ENCODE measurements at places on chromosomes 11 and 22.
A peak's percentile ranks its signal among the peaks of the same experiment; 100 is the strongest.

DNA sequence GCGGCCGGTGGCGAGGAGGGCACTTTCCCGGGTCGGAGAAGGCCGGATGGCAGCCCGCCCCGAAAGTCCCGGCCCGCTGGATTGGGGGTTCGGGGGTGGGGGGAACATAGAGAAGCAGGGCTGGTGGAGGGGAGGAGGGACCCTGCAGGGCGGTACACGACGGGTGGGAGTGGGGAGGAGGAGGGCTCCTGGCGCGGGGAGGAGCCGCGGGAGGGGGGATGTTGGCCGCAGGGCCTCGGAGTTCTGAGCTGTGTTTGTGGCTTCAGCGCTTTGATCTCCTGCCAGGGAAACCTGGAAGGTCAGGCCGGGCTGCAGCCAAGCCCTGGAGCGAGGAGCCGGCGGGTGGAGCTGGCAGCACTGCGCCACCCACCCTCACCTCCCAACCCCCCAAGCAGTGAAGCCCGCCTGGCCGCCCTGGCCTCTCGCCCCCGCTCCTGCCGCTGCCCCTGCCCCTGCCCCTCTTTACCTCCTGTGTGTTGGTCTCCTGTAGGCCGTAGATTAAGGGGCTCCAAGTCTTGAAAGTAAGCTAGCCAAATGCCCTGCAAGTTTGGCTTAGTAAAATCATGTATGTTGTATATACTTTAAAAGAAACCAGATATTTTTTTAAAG lies 30.9 kb downstream of the C22orf31 start:
- DNase-seq, result peak; percentile 71

GRCh38 chr11:65427691-65428577 lies 5.3 kb downstream of the NEAT1 start:
- DNase-seq, result peak; percentile 66

DNA sequence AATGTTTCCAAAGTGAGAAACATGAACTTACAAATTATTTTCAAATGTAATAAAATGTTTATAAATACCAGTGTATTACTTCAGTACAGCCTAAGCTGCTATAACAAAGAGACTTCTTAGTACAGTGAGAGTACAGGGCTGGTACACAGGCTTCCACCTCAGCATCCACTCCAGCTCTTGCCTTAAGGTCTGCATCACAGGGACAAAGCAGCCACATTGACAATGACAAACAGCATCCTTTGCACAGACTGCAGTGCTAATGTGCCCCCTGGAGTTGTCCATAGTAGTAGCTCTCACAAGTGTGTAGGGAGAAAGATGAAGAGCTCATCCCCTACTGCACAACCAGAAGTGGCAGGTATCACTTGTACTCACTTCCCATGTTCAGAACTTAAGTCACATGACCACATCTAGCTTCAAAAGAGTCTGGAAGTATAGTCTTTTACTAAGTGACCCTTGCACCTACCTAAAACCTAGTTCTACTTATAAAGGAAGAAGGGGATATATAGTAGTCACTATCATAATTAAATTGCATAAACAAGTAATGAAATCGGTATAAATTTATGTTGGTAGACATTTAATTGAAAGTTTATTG lies 10.7 kb upstream of the LIPT2 start:
- no peak for DNase-seq

GRCh38 chr11:2130881-2131352 lies 8.3 kb downstream of the IGF2 start:
- DNase-seq, result no peak

GRCh38 chr11:10943968-10944367 lies 86.1 kb upstream of the ZBED5 start:
- no peak for DNase-seq

GRCh38 chr11:76771446-76772099 lies 11.6 kb upstream of the TSKU start:
- no peak for DNase-seq

DNA sequence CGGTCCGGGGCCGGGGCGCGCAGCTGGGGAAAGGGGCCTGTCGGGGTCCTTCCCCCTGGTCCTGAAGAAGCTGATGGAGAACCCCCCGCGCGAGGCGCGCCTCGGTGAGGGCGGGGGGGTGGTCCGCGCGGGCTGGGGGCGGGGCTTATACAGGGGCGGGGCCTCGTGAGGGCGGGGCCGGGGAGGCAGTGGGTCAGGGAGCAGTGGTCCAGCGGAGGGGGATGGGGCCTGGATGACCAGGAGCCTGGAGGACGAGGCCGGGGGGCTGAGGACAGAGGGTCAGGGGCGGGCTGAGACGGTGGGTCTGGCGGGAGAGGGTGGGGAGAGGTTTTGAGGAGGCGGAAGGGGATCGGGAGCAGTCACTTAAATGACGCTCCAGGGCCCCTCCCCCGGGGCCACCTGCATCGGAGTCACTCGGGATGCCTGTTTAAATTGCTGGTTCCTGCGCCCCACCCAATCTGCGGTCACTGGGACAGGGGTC lies 396 bp downstream of the TEF start:
- DNase-seq, result peak; percentile 57

GRCh38 chr11:73622926-73623593 lies 23.3 kb upstream of the PLEKHB1 start:
- peak; percentile 21 for DNase-seq

GRCh38 chr11:66568124-66568916 lies at the start of gene CTSF:
Gene CTSF, minus strand, starts transcription at chr11:66568606. Its CDS starts 120 bp downstream, at chr11:66568486.
- DNase-seq, result peak; percentile 71

- no peak for DNase-seq
Measured at GRCh38 chr11:86418917-86419316, 44.2 kb downstream of the CCDC81 start.

- DNase-seq, result peak; percentile 84
Measured at GRCh38 chr11:96222102-96222501, 120.9 kb downstream of the MAML2 start.

DNA sequence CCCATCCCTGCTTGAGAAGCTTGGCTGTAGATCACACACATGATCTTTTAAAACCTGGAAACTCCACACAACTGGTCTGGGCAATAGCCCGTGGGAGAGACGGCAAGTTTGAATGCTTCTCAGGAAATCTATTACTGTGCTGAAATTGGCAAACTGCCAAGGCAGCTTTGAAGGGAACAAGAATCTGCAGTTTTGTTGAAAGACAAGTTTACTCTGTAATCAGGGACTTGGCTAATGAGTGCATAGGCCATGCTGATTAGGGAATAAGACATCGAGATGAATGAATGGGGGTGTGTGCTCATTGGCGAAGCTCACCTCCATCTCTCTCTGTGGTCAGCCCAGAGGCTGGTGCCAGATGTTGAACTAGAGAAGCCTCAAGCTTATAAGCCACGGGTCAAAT lies 218.8 kb downstream of the HIPK3 start:
- DNase-seq, result peak; percentile 52

DNA sequence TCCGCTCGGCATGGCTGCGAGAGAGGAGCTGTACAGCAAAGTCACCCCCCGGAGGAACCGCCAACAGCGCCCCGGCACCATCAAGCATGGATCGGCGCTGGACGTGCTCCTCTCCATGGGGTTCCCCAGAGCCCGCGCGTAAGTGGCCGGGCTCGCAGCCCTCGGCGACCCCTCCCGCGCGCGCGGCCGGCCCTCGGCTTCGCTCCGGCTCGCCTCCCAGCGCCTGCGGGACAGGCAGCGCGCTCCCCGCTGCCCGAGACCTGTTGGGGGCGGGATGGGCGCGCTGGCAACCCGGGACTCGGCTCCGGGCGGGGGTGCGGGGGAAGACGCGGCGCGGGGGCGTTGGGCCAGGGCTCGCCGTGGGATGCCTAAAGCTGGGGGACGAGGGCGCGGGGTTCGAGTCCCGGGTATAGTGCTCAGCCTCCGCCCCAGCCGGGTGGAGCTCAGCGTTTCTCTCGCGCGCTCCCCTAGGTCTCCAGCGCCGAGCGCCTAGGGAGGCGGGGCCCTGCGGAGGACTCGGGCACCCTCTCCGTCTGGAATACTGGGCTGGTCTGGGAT lies 630 bp downstream of the UBASH3B start:
- DNase-seq, result peak; percentile 68

DNA sequence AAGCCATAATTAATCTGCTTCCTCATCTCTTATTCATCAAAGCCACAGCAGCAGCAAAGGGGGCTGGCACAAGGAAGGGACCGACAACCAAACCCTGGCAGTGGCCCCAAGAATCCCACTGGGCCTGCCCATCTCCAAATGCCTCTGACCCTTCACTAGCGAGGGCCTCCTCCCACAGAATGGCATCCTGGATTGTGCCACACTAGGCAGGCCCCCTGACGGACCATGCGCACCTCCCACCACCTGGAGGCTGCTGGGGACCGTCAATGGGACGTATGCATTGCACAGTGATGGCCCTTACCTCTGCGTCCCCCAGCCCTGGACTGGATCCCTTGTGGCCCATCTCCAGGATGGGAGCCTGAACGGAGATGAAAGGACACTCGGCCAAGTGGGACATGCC lies 4.1 kb upstream of the RTN4R start:
- DNase-seq, result no peak

- DNase-seq, result no peak
Measured at GRCh38 chr11:129598378-129598777, 217.3 kb upstream of the TMEM45B start.

DNA sequence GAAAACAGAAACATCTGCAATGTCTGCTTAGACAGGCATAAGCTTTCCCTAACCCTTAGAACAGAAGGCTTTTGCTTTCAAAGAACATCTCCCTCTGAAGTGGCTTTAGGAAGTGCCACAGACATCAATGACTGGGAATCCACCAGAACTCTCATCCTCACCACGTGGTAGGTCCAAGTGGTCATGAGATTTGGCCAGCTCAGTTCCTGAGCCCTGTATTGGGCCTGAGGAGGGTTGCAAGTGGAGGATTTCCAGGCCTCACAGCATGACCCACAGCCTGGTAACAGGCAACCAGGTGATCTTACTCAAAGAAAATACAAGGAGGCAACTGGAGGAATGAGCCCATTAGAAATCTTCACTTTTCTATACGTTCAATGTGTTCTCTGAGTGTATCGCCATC lies 1.6 kb downstream of the CASP1 start:
- no peak for DNase-seq

GRCh38 chr11:131491503-131491902 lies 121.1 kb downstream of the NTM start:
- peak; percentile 52 for DNase-seq

Data from fibroblast of skin of back (primary cell).